ENCODE measurements at places on chromosomes 7 and 10. TPM values are rescaled to one million over a fixed set of nuclear protein-coding genes. Genes with fewer than 3 reads are reported as not detected.
A peak's percentile ranks its signal among the peaks of the same experiment; 100 is the strongest.

The TRPV5 gene
- polyA plus RNA-seq = not detected

The GHRHR gene
- polyA plus RNA-seq = not detected

GRCh38 chr10:95431900-95432342 lies 129.2 kb downstream of the SORBS1 start:
- H3K27me3 ChIP-seq = no peaks in the 10 kb centered on the region
- H3K4me3 ChIP-seq = no peak overlapping the region
- no peak overlapping the region for H3K27ac ChIP-seq
- DNase-seq = no peak
- no peaks in the 10 kb centered on the region for H3K36me3 ChIP-seq

- H3K36me3 ChIP-seq = peaks cover 32% of the 10 kb centered on the region
- no peak overlapping the region for H3K27ac ChIP-seq
- no peak for DNase-seq
- H3K4me3 ChIP-seq = no peak overlapping the region
Measured at GRCh38 chr7:107917763-107918651, 27.0 kb downstream of the DLD start.

- H3K27ac ChIP-seq = no peak overlapping the region
- no peaks in the 10 kb centered on the region for H3K27me3 ChIP-seq
- no peak for DNase-seq
- H3K4me3 ChIP-seq = no peak overlapping the region
- H3K4me1 ChIP-seq = peaks cover 3% of the 10 kb centered on the region
Measured at GRCh38 chr10:50375745-50376144, 124.4 kb upstream of the ASAH2 start.

- H3K27ac ChIP-seq = peak overlapping the region; percentile 79
- no peaks in the 10 kb centered on the region for H3K27me3 ChIP-seq
- H3K36me3 ChIP-seq = no peaks in the 10 kb centered on the region
- DNase-seq = peak; percentile 92
- H3K4me1 ChIP-seq = peaks cover 27% of the 10 kb centered on the region
- H3K4me3 ChIP-seq = no peak overlapping the region
Measured at GRCh38 chr10:73899423-73899822, 11.5 kb upstream of the PLAU start.

The SPDYE16 gene
- polyA plus RNA-seq = 0.03 TPM

- no peaks in the 10 kb centered on the region for H3K4me1 ChIP-seq
- H3K36me3 ChIP-seq = no peaks in the 10 kb centered on the region
- H3K4me3 ChIP-seq = no peak overlapping the region
Measured at GRCh38 chr10:67549390-67549789, 146.6 kb downstream of the CTNNA3 start.

DNA sequence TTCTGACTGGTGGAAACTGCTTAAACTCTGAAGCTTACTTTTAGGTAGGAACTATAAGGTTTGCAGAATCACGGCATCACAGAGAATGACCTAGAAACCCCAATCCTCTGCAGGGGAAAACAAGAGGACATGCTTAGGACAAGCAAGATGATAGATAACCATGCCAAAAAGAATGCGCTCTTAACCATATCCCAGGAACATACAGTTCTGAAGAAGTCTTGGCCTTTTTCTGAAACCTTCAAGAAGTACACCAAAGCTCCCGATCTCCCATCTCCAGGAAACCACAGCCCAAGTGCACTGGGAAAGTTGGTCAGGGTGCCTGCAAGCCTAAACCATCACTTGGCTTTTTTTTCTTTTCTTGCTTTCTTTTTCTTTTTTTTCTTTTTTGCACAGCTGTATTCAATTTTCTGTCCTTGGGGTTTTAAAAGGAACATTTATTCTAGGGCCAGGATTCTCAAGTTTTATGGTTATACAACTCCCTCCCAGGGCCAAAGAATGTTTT lies 12.2 kb upstream of the SVIL start:
- H3K4me1 ChIP-seq = peaks cover 35% of the 10 kb centered on the region
- no peak overlapping the region for H3K27ac ChIP-seq
- H3K27me3 ChIP-seq = no peaks in the 10 kb centered on the region
- no peak overlapping the region for H3K4me3 ChIP-seq

DNA sequence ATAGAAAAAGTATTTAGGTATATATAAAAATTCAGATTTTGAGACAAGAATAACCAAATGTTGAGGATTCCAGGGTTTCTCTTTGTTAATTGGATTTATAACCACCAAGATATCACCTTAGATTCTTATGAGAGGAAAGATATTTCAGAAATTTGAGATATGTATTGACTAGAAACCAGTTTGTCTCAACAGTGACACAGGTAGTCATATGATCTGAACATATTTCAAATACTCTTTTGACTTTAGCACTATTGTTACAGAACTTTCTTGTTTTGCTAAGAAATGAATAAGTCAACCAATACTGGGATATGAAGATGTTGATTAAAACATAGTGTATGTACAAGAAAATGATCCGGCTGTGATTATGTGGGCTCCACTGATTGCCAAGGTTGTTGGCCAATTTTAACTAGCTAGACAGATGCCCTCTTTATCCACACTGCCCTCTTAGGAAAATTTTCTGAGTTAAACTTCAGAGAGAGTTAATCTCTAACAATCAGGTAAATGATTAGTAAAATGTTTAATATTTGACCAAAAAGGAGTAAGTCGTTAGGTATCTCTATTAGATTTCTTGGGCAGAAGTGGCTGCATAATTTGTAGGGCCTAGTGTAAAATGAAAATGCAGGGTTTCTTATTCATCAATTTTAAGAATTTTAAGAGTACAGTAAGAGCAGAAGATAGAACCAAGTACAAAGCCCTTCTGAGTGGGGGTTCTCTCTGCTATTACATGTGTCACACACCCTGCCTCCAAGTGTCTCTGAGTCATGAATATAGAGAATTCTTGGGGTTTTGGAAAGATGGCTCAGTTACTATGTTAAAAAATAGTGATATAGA lies 376.0 kb downstream of the TFEC start:
- H3K4me3 ChIP-seq = no peak overlapping the region
- H3K27me3 ChIP-seq = no peaks in the 10 kb centered on the region
- no peaks in the 10 kb centered on the region for H3K4me1 ChIP-seq
- H3K27ac ChIP-seq = no peak overlapping the region

The UCN3 gene
- not detected for polyA plus RNA-seq

The CDHR1 gene
- polyA plus RNA-seq = 0.13 TPM

The CFTR gene
- 0.03 TPM for polyA plus RNA-seq

DNA sequence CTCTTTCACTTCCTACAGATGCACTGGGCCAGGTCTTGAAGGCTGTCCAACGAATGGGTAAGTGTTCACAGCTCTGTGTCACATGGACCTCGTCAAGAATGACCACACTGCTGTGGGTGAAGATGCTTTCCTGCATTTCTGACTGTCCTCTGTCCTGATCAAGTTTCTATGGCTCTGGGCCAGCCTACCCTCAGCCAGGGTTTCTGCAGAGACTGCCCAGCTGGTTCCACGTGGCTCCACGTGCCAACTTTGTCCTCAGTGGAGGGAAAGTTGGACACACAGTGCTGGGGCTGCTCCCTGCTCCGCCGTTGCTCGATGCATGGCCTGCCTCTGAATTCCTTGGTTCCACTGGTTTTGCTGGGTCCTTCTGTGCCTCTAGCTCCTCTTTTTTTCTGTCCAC lies 152.3 kb downstream of the EGFR start:
- no peak overlapping the region for H3K27ac ChIP-seq
- H3K4me1 ChIP-seq = peaks cover 10% of the 10 kb centered on the region
- H3K27me3 ChIP-seq = no peaks in the 10 kb centered on the region
- H3K36me3 ChIP-seq = no peaks in the 10 kb centered on the region
- no peak for DNase-seq
- no peak overlapping the region for H3K4me3 ChIP-seq

DNA sequence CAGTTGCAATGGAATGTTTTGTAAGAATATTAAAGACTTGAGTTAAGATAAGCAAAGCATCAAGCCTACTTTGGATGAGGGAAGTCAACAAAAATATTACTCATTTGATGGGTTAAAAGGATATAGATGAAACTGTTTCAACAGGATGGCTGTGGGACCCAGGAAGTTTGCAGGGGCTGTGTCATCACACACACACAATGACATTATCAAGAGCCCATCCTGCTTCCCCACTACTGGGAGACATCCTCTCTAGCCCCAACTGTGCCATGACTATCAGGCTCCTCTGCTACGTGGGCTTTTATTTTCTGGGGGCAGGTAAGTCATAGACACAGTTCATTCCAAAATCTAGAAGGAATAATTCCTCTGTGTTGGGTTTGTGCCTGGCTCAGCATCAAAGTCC lies 78.8 kb upstream of the PRSS1 start:
- no peaks in the 10 kb centered on the region for H3K36me3 ChIP-seq
- H3K4me3 ChIP-seq = no peak overlapping the region

DNA sequence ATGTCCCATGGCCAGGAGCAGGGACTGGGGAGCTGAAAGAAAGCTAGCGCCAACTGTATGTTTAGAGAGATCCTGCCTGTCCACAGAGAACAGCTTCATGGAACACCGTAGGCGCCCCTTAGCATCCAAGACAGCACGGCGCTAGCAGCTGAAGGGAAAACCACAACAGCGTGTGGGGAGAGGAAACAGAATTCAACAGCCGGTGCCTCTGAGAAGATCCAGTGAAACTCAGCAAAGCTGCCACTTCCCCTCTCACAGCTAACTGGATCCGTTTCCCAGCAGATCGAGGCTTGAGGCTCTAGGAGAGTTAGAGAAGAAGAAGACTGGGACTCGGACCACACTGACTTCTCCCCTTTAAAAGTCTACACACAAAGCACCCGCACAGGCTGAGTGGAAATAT lies 145.0 kb downstream of the MAD1L1 start:
- DNase-seq = no peak
- H3K27ac ChIP-seq = no peak overlapping the region
- H3K27me3 ChIP-seq = no peaks in the 10 kb centered on the region
- no peaks in the 10 kb centered on the region for H3K36me3 ChIP-seq
- H3K4me1 ChIP-seq = no peaks in the 10 kb centered on the region

DNA sequence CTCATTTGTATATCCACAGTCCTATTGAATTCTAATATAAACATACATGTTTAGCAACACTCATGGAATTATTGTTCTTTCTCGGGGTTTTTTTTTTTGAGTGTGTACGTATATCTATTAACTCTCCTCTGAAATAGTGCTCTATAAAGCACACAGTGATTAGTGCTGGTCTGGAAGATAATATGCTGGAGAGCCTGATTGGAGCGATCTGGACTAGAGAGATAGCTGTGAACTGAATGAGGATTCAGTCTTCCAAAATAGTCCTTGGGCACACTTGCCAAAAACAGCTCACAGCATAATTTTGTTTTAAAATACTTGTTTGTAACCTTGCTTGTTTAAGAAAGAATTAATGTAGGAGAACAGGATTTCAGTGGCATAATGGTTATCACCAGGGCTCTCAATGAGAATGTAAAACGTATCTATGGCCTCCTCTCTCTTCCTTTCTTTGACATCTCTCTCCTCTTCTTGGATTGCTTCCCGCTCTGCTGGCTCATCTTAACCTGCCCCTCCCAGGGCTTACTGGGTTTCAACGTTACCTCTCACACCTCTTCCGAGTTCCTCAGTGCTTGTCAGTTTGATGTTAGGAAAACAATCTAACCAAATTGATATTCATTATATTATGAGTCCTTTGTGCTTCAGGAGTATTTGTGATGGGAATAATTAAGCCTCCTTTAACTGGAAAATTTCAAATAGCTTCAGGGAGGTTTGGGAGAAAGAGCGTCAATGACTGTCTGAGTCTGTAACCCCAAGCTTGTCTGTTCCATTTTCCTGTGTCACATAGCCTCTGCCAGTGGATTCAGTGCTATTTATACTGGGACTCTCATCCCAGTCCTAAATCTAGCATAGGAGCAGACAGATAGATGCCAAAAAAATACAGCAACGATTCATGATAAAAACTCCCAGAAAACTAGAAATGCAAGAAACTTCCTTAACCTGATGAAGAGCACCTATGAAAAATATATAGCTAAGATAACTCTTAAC lies 16.2 kb upstream of the AGK start:
- H3K27me3 ChIP-seq = no peaks in the 10 kb centered on the region
- no peak for DNase-seq
- H3K36me3 ChIP-seq = no peaks in the 10 kb centered on the region
- no peaks in the 10 kb centered on the region for H3K4me1 ChIP-seq

Data from endothelial cell of umbilical vein (primary cell).